ENCODE measurements at places on chromosomes 11 and 22. TPM values are rescaled to one million over a fixed set of nuclear protein-coding genes. Genes with fewer than 3 reads are reported as not detected.

The DEUP1 gene
- 0.86 TPM for polyA plus RNA-seq

The SCGB1A1 gene
- polyA plus RNA-seq, result not detected

The DAGLA gene
- 4.4 TPM for polyA plus RNA-seq

The CHADL gene
- polyA plus RNA-seq, result 2.5 TPM

DNA sequence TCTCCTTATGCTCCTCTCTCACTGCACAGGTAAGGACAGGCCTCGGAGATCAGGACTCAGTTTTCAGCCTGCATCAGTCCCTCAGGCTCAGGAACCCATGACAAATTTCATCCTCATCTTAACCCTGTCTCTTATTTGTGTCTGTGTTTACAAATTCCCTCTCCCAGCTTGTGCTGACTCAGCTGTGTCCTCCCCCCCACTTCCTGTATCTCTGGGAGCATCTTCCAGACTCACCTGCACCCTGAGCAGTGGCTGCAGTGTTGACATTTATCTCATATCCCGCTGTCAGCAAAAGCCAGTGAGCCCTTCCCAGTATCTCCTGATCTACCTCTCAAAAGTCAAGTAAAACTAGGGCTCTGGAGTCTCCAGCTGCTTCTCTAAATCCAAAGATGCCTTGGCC lies 65.6 kb upstream of the VPREB1 start:
- no peak for DNase-seq

- DNase-seq, result no peak
Measured at GRCh38 chr22:48742556-48743343, 1084.9 kb downstream of the BRD1 start.

- DNase-seq, result no peak
Measured at GRCh38 chr22:21758091-21758864, 22.7 kb upstream of the YPEL1 start.

GRCh38 chr11:44862558-44863101 lies 88.1 kb downstream of the TP53I11 start:
- DNase-seq, result no peak

GRCh38 chr22:49464037-49464436 lies 363.6 kb downstream of the BRD1 start:
- no peak for DNase-seq

- DNase-seq, result no peak
Measured at GRCh38 chr11:76071090-76071489, 135.2 kb downstream of the WNT11 start.

- DNase-seq, result no peak
Measured at GRCh38 chr11:105577641-105578040, 32.2 kb upstream of the GRIA4 start.
